Activated naive CD8-positive, alpha-beta T cell treated with anti-CD3 and anti-CD28 coated beads, Interleukin-2, amount 10 ng/mL, durations not matched to agents 7 days and 5 days (primary cell): ENCODE measurements at places on chromosomes 12 and 14. TPM values are rescaled to one million over a fixed set of nuclear protein-coding genes. Genes with fewer than 3 reads are reported as not detected.

The NR4A1 gene
- total RNA-seq, result 8.8 TPM

The ALDH2 gene
- 1.9 TPM for total RNA-seq

DNA sequence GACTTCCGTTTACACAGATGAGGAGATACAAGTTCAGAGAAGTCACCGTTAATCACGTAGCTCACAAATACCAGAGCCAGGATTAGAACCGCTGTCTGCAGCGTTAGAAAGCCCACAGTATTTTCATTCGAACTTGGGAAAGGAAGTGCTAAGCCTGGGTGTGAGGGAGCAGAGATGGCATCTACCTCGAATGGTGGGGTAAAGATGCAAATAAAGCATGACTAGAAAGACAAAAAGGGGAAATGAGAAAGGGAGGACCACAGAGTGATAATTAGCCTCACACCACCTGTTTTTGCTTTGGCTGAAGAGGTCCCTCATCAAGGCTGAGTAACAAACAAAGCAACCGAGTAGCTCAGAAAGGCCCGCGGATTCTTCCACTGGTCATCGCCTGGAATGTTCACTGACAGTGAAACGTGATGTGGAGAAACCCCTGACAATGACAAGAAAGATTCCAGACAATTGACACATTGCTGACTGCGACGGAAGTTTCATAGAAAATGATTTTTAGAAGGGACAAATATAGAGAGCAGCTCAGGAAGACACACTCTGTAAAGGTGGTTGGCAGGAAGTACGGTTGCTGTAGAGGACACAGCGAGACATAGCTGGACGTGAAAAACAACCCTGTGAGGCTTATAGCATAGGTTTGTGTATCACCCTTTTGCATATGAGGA, 31.5 kb upstream of the BHLHE41 start:
- no peak for DNase-seq

GRCh38 chr12:78864403-78864869, at the start of gene SYT1:
Gene SYT1 (plus strand): TSS chr12:78864774.
- DNase-seq, result no peak

GRCh38 chr12:116675339-116676107, 62.3 kb downstream of the SPRING1 start:
- no peak for DNase-seq

GRCh38 chr12:10737249-10737648, 14.1 kb upstream of the YBX3 start:
- DNase-seq, result no peak

- DNase-seq, result peak; percentile 46
Observed at GRCh38 chr12:5200278-5201087, 156.8 kb downstream of the KCNA5 start.

GRCh38 chr12:122190842-122191668, 8.1 kb downstream of the LRRC43 start:
- DNase-seq, result peak; percentile 74

- no peak for DNase-seq
Observed at GRCh38 chr12:22299294-22299912, 35.1 kb downstream of the ST8SIA1 start.
